Stimulated activated CD4-positive, alpha-beta T cell treated with anti-CD3 and anti-CD28 coated beads, TNF-alpha, amount 100 ng/mL, for 1 hour (primary cell): ENCODE measurements at places on chromosomes 4 and X.

- no peak for DNase-seq
These were observed 54.2 kb downstream of the C4orf50 start for GRCh38 chr4:5964030-5964429.

DNA sequence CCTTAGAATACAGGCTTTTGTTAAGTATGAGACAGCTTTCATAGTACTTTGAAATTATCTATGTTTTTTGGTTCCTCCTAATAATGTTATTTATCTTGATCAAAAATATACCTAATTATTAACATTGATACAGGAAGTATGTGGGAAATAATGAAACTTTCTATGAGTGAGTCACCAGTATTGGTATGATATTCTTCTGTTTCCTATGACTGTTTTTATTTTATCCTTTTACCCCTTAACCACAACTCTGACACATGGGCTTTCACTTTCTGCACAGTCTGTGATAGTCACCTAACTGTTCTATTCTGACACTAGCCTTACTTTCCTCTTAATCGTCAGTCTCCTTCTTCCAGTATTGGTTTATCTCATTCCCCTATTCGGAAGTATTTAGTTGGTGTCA lies 4.7 kb downstream of the THAP9 start:
- no peak for DNase-seq

DNA sequence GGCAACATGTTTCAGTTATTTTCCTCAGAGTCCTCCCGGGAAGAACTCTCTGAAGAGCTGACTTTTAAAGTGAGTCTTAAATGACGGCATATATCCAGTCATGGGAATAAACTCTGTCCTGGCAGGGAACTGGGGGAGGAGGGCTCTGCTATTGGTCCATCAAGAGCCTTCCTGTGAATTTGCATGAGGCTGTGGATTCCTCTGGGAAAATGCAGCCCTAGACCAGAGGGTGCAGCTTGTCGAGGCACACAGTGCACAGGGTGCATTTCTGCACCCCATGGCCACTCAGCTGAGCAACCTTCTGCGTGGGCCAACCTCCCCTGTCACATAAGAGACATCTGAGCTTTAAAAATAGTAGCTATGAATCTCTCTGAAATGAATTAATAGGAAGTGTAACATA lies 360.0 kb downstream of the GALNTL6 start:
- no peak for DNase-seq

DNA sequence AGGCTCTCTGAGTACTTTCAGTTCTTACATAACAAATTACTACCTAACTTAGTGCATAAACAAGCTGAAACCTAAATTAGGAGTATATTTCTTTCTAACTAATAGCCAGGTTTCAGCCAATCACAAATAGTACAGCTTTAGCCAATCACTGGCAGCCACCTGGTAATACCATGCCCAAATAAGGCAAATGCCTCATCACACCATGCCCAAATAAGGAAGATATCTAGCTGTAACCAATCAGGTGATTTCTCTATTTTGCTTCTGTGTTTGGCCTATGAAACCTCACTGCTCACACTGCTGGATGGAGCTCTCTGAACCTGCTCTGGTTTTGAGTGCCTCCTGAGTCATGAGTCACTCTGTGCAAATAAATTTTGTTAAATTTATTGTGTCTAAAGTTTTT lies 113.5 kb downstream of the DDIT4L start:
- no peak for DNase-seq

DNA sequence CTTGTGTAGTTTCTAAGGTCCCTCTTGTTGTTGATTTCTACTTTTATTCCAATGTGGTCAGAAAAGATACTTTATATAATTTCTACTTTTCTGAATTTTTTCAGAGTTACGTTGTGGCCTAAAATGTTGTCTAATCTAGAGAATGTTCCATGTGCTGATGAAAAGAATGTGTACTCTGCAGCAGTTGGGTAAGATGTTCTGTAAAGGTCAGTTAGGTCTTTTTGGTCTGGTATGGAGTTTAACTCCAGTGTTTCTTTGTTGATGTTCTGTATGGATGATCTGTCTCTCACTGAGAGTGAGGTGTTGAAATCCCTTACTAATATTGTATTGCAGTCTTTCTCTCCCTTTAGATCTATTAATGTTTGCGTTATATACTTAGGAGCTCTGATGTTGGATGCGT lies 37.0 kb upstream of the GPRIN3 start:
- no peak for DNase-seq

DNA sequence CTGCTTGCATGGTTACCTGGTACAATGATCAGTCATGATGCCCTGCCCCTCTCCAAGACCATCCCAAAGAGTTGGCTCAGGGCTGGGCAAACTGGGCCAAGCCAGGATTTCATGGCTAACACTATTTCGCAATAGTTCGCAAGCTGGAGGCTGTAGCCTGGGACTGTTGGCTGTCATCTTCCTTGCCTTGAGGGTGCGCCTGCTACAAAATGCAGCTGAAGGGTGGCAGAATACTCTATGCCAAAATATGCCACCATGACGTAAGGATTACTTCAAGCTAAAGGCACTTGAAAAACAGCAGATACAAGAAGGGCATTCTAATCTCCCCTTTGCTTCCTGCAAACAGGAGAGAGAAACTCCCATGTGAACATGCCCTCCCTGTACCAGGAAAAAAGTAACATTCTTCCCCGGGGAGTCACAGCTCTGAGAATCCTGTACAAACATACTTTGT lies 21.0 kb downstream of the SAT1 start:
- no peak for DNase-seq

DNA sequence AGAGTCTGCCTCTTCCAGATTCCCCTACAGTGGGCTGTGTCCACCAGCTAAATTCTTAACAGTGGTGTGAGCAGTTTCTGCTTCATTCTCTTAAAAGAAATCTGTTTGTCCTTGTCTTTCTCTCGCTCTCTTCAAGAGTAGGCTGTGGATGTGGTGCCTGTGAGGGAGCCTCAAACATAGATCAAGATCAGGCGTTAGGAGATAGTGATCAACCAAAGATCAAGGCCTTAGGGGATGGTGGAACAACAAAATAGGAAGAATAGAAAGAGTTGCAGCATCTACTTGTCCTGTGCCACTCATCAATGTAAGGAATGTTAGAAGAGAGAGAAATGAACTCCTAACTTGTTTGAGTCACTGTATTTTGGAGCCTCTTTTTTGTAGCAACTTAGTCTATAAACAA lies 144.2 kb downstream of the AASDH start:
- no peak for DNase-seq
